Activated naive CD4-positive, alpha-beta T cell treated with anti-CD3 and anti-CD28 coated beads, Interleukin-2, amount 50 U/mL, for 16 hours (primary cell): ENCODE measurements at places on chromosomes 7 and 10.

GRCh38 chr10:86366033-86366901 lies at the start of gene GRID1:
Gene GRID1, minus strand, starts transcription at chr10:86366795.
- DNase-seq, result no peak

DNA sequence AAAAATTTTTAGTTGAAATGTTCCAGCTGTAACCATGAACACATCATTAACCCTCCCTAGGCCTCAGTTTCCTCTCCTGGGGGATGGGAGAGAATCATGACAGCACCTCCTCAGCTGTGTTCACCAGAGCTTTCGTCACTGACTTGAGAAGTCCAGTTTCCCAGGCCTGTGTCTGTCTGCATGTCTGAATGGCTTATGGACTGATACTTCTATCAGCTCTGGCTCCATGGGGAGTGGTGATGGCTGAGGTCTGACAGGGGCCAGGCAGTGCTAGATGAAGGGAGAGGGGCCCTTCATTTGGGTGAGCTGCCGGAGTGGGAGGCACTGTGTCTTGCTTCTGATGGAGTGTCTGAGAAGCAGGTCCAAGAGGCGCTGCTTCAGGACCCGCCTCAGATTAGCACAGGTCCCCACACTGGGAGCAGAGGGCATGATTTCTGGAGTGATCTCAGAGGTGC lies 192.9 kb downstream of the PTPN20 start:
- no peak for DNase-seq

- DNase-seq, result no peak
Observed at GRCh38 chr10:114010316-114010715, 33.4 kb upstream of the ADRB1 start.

DNA sequence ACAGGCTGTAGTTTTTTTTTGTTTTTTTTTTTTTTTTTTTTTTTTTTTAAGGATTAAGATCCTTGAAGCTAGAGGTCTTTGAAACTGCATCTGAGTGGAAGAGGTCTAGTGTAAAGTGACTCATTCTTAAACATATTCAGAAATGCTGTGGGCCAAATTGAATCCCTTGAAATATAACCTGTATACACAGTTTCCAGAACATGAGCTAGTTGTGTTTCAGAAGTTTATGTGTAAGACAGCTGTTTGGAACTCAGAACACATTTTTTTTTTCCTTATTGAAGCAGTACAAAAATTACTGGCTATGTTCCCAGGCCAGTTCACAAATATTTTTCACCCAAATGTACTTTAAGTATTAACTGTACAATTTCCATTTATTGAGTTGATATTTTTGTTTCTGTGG lies 67.9 kb downstream of the PPP1R9A start:
- DNase-seq, result no peak

DNA sequence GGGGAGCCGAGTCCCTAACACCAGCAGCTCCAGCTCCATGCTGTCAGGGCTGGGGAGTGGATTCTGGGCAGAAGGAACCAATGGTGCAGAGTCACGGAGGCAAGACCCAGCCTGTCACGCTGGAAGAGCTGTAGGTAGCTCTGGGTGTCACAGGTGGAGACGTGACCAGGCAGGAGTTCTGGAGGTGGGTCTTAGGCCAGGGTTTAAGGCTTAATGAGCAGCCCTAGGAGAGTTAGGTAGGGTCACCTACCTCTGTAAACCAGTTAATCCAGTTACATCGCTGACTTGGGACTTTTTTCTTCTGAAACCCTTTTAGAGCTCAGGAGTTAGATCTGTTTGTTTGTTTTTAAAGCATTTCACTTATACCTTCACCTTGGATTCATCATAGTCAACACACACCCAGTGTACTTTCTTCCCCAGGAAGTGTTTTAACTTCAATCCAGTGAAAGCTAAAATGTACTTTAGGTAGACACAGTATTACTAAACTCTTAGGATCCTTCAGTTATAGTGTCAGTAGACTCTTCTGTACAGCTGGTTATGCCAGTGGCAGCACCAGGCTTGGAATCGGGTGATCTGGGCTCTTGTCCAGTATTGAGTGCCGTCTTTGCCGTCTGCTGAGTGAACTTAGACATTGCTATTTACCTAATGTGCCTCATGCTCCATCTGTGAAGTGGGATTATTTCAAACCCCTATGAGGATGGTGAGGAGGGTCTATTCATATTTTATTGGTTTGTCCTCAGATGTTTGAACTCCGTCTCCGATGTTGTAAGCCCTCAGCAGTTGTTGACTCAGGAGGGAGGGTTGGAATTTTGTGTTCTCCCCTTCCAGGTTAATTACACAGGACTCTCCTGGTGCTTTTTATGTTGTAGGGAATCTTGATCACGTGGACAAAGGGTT lies 31.0 kb downstream of the TACR2 start:
- DNase-seq, result no peak

GRCh38 chr7:31323101-31323500 lies 17.4 kb downstream of the NEUROD6 start:
- no peak for DNase-seq

DNA sequence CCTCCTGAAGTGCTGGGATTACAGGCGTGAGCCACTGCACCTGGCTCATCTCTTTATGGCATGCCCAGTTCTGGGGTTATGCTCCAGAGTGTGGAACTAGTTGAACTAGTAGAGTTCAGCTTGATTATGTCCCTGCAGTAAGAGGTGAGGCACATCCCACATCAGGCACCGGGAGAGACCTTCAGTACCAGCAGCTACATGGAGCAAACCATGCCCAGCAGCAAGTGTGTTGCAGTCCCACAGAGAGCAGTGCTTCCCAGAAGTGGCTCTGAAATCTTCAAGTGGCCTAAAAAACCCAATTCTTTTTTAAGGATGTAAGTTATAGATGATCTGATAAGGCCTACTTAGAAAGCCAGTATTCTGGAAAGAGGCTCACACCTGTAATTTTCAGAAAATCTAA lies 331.9 kb upstream of the PRKCQ start:
- no peak for DNase-seq

- no peak for DNase-seq
Observed at GRCh38 chr10:70593513-70593890, 9.0 kb downstream of the PRF1 start.

DNA sequence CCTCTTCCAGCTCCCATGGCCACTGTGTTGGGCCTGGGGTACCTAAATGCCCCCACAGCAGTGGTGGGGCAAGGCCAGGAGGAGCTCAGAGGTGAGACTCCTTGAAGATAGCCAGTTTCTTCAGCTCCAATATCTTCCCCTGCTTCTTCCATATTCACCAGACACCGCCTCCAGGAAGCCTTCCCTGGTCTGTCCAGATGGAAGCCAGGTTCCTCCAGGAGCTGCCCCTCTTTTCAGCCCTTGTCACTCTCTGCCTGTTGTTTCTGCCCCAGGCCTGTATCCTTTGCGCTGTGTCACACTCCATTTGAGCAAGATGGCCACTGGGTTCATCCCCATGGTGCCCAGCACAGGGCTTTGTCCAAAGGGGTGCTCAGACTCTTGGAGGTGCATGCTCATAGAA lies 127.7 kb downstream of the MYL10 start:
- DNase-seq, result no peak

GRCh38 chr7:47066976-47067614 lies 514.8 kb downstream of the TNS3 start:
- no peak for DNase-seq

- no peak for DNase-seq
Observed at GRCh38 chr10:102113261-102113955, 6.8 kb downstream of the LDB1 start.

- DNase-seq, result no peak
Observed at GRCh38 chr10:58412502-58412961, 27.3 kb downstream of the TFAM start.

DNA sequence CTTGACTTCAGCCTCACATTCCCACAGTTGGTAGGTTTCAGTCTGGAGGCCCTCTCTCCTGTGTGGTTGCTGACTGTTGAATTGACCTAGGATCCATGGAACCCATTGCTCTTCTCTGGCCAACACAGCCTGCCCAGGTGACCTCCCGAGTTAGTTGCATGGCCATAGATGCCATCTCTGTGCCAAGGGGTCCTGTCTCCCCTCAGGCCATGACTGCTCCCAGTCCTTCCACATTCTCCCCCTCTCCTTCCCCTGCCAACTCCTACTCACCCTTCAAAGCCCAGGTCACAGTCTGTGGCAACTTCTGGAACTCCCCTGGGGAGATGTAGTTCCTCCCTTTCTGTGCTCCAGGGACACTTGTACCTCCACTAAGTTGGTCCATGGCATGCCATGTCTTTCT lies 67.3 kb upstream of the GRB10 start:
- DNase-seq, result no peak

GRCh38 chr7:21338728-21339164 lies 89.1 kb upstream of the SP4 start:
- peak; percentile 54 for DNase-seq

DNA sequence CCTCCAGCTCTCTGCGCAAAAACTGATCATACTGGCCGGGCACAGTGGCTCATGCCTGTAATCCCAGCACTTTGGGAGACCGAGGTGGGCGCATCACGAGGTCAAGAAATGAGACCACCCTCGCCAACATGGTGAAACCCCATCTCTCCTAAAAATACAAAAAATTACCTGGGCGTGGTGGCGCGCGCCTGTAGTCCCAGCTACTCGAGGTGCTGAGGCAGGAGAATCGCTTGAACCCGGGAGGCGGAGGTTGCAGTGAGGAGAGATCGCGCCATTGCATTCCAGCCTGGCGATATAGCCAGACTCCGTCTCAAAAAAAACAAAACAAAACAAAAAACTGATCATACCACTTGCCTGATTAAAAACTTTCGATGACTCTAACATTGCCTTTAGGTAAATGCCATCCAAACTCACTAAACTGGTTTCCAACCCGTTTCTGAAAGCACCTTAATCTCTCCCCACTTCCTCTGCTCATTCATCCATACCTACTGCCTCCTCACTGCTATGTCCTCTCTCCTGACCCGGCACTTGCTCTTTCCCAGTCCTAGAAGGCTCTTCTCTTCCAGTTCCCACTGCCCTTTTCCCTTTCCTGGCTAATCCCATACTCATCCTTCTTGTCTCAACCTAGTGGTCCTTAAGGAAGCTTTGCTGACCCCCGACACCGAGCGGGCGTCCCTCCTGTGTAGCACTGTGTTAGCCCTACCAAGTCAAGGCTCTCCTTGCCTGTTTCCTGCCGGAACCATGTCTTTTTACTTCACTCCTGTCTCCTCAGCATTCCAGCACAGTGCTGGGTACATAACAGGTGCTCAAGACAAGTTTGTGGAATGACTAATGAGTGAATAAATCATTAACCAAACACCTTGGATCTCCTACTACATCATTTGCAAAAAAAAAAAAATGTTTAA lies 686 bp upstream of the MIOS start:
- no peak for DNase-seq

- no peak for DNase-seq
Observed at GRCh38 chr10:56836659-56837058, 475.6 kb upstream of the ZWINT start.

GRCh38 chr7:159027056-159027788 lies 117.4 kb downstream of the VIPR2 start:
- DNase-seq, result peak; percentile 2

- DNase-seq, result no peak
Observed at GRCh38 chr7:135620980-135621850, 41.1 kb upstream of the STMP1 start.

GRCh38 chr10:8318956-8319355 lies 264.5 kb downstream of the GATA3 start:
- no peak for DNase-seq

DNA sequence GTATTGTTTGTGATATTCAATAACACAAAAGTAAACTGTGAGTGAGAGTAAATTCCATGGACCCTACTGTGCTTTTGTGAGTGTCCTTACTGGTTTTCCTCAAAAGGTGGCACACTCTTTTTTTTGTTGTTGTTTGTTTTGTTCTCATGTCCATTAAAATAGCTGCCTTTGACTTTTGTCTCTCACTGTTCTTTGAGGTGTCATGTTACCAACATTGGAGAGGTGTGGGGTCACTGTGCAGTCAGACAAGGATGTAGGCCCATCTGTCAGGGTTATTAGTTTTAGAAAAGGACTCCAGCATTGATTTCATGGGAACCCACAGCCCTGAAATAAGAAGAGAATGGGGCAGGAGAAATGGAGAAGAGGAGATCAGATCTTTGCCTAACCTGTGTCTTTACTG lies 383.1 kb downstream of the SORCS3 start:
- no peak for DNase-seq

- DNase-seq, result no peak
Observed at GRCh38 chr10:34655286-34656170, 159.6 kb downstream of the PARD3 start.

- DNase-seq, result no peak
Observed at GRCh38 chr10:5620223-5620721, 46.1 kb downstream of the ASB13 start.

DNA sequence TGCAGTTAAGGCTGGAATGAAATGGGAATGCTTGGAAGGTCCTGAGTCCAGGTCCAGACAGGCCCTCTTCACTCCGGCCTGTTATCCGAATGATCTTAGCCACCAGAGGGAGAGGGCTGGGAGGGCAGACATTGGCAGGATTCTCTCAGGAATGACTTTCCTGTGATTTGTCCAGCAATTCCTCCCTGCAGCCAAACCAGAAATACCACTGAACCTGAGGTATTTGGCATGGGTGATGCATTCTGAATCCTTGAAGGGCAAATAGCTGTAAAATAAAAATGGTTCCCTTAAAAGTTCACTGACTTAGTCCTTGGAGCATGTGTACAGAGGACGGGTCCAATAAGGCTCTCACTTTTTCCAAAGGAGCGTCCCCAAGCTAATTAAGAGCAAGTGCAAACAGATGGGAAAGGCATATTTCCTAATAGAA lies 77.5 kb upstream of the HABP2 start:
- DNase-seq, result no peak

- no peak for DNase-seq
Observed at GRCh38 chr7:34837801-34838201, 179.8 kb downstream of the NPSR1 start.
